Stimulated activated CD4-positive, alpha-beta T cell treated with anti-CD3 and anti-CD28 coated beads, Interleukin-12 subunit alpha, Interleukin-12 subunit beta, amount 100 ng/mL, for 48 hours (primary cell): ENCODE measurements at places on chromosomes 6 and 20.

GRCh38 chr6:115984809-115985208 is 75.9 kb downstream of the FRK start:
- DNase-seq: no peak

GRCh38 chr6:3355358-3356055 is 96.8 kb downstream of the PSMG4 start:
- no peak for DNase-seq

DNA sequence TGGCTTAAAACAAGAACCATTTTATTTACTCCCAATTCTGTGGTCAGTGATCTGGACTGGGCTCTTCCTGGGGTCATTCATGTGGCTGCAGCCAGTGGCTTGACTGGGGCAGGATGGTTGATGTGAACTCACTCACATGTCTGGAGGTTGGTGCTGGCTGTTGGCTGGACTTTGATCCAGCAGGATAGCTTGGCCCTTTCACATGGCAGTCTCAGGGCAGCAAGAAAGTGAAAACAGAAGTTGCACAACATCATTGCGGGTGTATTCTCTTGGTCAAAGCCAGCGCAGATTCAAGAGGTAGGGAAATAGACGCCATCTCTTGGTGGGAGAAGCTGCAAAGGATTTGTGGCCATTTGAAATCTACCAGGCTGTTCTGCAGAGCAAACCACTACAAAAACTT is 77.2 kb downstream of the MDGA1 start:
- DNase-seq: no peak

DNA sequence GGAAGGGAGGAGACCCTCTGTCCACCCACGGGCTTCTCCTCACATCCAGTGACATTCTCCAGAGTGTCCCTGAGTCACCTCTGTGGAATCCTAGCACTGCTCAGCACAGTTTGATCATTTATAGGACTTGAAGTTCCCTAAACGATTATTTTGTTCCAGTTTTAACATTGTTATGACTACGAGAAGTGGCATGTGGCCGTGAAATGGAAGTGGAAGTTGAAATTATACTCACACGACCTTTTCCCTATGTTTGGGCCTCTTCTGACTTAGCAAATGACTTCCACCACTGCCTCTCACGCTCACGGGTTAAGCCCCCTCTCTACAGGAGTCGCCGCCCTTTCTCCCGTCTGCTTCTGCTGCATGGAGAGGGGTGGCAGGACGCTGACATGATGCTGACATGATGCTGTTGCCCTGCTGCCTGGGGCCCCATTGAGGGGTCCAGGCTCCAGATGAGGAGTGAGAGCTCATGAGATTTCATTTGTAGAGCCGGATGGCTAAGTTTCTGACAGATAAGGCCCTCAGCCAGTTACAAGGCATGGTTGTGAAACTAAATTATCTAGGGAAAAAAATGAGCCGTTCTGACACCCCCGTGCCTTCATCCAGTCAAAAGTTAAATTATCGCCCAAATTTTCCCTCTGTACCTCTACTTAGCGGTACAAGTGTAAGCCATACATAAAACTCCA is 153.6 kb upstream of the UST start:
- DNase-seq: no peak

- no peak for DNase-seq
Measured at GRCh38 chr6:136160250-136160649, 89.9 kb downstream of the MTFR2 start.

DNA sequence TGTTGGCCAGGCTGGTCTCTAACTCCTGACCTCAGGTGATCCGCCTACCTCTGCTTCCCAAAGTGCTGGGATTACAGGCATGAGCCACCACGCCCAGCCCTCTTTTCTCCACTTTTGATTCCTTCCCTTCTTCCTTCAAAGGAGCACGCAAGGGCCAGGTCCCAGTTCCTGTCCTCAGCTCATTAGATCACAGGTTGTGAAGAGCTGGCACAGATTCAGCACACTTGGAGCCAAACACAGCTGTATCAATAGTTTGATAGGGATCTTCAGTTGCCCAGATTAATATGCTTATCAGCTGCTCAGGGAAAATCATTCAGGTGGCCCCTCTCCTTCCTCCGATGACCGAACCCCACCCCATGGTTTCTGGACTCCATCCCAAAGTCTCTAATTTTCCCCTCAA is 14.4 kb upstream of the SLC22A23 start:
- DNase-seq: no peak

DNA sequence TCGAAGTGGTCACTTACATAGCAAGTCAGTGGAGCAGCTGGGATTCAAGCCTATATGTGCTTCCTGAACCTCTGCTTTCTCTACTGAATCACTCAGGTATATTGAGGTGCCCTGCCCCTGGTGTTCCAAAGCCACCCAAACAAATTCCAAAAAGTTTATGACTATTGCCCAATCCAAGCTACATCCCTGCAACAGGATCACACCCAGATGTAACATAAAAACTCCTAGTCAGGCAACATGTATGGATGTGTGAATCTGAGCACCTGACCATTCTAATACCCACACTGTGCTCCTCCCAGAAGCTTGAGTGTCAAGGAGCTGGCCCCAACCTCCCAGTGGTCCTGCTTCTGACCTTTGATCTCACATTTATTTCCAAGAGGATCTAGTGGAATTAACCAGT is 39.5 kb upstream of the SIRPA start:
- DNase-seq: no peak

- DNase-seq: no peak
Measured at GRCh38 chr6:17015551-17016381, 86.1 kb upstream of the STMND1 start.

DNA sequence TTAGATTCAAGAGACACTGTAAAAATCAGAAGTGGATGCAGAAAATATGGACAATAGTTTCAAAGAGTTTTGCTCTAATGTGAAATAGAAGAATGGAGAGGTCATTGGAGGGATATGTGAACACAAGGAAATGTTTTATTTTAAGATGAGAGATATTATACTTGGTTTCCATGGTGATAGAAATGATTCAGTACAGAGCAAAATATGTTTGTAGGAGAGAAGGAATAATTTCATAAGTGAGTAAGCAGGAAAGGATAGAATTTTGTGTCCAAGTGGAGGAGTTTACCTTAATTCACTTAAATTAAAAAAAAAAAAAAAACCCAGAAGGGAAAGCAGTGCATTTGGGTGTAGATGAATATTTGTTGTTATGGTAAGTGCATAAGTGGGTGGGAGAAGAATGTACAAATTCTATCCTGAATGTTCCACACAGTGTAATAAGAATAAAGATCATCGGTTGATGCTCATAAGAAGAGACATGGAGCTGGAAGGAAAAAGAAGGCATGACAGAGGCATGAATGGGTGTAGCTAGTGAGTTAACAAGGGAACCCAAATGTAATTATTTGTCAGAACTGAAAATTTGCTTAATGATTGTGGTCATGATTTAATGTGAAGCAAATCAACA is 688.9 kb upstream of the GJE1 start:
- DNase-seq: no peak

- DNase-seq: no peak
Measured at GRCh38 chr20:8573686-8574085, 441.6 kb downstream of the PLCB1 start.

GRCh38 chr20:58453391-58453790 is 61.8 kb downstream of the APCDD1L start:
- no peak for DNase-seq

- DNase-seq: no peak
Measured at GRCh38 chr20:39855799-39856198, 833.2 kb downstream of the MAFB start.

- no peak for DNase-seq
Measured at GRCh38 chr6:137967689-137968454, 100.8 kb downstream of the TNFAIP3 start.

DNA sequence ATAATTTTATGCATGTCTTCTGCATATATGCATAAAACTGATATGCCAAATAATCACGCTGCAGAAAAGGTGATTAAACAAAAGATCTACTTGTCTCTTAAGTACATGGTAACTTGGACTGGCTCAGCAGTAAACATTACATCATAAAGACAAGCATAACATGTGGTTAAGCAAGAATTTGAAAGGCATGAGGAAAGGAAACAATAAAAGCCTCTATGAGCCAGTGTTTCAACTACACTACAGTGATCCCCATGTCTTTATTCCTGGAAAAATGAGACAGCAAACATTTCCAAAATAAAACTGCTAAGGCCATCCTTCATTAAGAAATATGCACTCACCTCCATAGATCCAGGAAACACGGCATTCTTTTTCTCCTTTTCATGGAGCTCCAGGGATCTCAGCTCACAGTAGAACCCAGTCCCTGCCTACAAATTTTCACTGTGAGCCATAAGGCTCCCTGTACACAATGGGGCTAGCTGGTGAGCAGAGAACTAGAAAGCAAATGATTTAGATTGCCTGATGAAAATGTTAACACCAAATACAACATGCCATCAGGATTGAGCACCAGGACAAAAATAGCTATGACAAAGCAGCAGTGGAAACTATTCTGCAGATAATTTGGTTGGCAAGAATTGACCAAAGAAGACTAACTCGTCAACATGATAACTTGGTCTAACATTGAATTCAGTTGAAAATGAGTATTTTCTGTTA is 156.1 kb downstream of the COL21A1 start:
- DNase-seq: no peak

- DNase-seq: no peak
Measured at GRCh38 chr6:42365021-42365420, 86.7 kb downstream of the TRERF1 start.

DNA sequence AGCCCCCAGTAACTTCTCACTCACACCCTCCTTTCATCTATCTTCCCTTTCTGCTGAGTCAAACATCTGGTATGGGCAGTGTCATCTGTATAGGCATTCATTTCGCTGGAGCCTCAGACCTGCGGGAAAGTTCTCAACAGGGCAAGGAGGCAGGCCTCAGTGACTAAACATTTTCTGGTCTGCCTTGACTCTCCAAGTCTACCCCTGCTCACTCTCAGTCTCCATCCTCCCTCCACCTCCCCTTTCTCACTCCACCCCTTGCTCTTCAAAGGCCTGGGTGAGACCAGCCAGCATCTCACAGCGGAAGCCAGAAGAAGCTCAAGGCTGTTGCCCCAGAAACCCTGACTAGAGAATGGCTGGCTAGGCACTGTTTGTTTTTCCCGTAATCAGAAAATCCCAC is 105.0 kb upstream of the BEND6 start:
- DNase-seq: no peak

DNA sequence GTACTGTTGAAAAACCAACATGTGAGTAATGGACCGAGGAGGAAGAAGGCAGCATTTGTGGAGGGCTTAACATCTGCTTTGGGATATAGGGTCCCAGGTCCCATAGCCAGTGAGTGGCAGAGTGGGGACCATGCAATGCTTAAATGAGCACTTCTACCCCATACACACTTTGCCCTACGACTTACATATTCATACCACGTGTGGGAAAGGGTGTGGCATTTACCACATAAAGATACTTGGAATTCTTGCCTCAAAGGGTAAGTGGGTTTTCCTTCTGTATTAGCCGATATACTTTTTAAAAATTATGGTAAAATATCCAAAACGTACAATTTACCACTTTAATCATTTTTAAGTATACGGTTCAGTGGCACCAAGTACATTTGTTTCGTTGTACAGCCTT is 199.3 kb downstream of the BACH2 start:
- DNase-seq: no peak

GRCh38 chr20:59164686-59165391 is 1.2 kb downstream of the ZNF831 start:
- DNase-seq: no peak

GRCh38 chr6:124203812-124204167 is 400.1 kb downstream of the NKAIN2 start:
- DNase-seq: no peak

DNA sequence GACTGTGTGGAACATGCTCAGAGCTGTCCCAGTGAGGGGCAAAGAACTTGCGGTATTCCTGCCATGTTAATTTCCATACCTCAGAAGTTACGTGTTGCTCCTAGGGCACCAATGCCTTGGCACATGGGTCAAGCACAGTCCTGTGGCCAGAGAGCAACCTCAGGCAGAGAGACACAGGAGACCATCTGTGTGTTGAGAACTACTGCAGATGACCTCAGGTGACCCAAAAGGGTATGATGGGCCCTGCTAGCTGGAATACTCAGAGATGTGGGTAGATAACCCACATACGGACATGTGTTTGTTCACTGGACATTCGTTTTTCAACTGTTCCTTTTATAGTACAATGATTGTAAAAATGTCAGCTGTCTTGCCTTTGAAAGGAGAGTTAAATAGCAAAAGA is 71.5 kb upstream of the BMP2 start:
- DNase-seq: no peak

- no peak for DNase-seq
Measured at GRCh38 chr6:65199121-65199520, 507.9 kb downstream of the EYS start.

GRCh38 chr6:35341557-35341956 is 801 bp upstream of the PPARD start:
- no peak for DNase-seq

GRCh38 chr6:43884652-43885022 is 114.6 kb downstream of the VEGFA start:
- DNase-seq: no peak

- no peak for DNase-seq
Measured at GRCh38 chr6:1088492-1089001, 223.4 kb upstream of the FOXQ1 start.

GRCh38 chr6:72642435-72642834 is 20.6 kb downstream of the KCNQ5 start:
- no peak for DNase-seq

DNA sequence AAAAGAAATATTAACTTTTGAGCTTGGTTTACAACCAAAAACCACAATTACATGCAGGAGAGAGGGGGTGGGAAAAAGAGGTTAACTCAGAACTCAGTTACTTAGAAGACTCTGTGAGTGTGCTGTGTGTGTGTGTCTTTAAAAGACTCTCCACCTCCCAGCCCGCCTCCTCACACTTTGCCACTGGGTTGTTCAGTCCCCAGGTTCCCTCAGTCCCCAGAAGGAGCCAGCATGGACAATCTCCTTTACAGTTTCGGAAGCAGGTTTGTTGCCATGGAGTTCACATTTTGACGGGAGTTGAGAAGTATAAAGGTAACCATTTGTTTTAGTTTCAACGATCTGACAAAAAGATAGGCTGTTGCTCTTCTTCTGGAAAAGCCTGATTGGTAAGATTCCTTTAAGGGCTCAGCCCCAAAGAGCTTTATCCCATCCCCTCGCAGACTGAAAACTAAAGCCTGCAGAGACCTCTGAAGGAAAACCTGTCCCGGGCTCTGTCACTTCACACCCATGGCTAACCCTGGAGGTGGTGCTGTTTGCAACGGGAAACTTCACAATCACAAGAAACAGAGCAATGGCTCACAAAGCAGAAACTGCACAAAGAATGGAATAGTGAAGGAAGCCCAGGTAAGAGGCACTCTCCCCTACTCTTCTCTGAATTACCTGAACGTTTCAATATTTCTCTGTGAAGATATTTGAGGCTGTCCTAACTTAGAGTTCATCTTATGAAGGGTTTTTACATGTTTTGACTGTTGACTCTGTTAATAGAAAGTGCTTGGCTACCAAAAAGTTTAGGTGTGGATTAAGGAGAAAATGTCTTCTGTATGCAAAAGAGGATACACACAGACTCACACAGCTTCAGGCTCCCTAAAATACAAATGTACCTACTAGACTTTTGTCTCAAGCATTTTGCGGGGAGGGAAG is at the start of gene SPTLC3:
Gene SPTLC3, plus strand, starts transcription at position 212 of the 921 bp plus-strand sequence. Its CDS starts 296 bp downstream, at position 508.
- DNase-seq: no peak

DNA sequence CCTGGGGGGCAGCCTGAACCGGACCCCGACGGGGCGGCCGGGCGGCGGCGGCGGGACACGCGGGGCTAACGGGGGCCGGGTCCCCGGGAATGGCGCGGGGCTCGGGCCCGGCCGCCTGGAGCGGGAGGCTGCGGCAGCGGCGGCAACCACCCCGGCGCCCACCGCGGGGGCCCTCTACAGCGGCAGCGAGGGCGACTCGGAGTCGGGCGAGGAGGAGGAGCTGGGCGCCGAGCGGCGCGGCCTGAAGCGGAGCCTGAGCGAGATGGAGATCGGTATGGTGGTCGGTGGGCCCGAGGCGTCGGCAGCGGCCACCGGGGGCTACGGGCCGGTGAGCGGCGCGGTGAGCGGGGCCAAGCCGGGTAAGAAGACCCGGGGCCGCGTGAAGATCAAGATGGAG is 636 bp downstream of the SRF start:
- no peak for DNase-seq
